ENCODE measurements at places on chromosomes 16 and 17. TPM values are rescaled to one million over a fixed set of nuclear protein-coding genes. Genes with fewer than 3 reads are reported as not detected.

NOD2 gene
- 5.6 TPM for total RNA-seq

CCL13 gene
- total RNA-seq: not detected

COPZ2 gene
- 18.1 TPM for total RNA-seq

TTLL6 gene
- total RNA-seq: 4.0 TPM

TPSG1 gene
- not detected for total RNA-seq

C17orf107 gene
- total RNA-seq: 2.4 TPM

FKBP10 gene
- total RNA-seq: 24.5 TPM

MRM1 gene
- total RNA-seq: 10.2 TPM

- no peak overlapping the region for H3K4me3 ChIP-seq
- peak; percentile 54 for DNase-seq
- no peaks in the 10 kb centered on the region for H3K27me3 ChIP-seq
Observed at GRCh38 chr17:42720996-42721583, 23.8 kb downstream of the EZH1 start.

GRCh38 chr17:48550502-48551213 lies 5.7 kb upstream of the HOXB2 start:
- H3K27me3 ChIP-seq: no peaks in the 10 kb centered on the region
- H3K4me3 ChIP-seq: no peak overlapping the region
- no peak for DNase-seq
- no peak overlapping the region for H3K27ac ChIP-seq

GRCh38 chr16:87330646-87331045 lies 13.5 kb upstream of the C16orf95 start:
- no peaks in the 10 kb centered on the region for H3K27me3 ChIP-seq
- DNase-seq: no peak
- peaks cover 24% of the 10 kb centered on the region for H3K36me3 ChIP-seq
- H3K4me1 ChIP-seq: no peaks in the 10 kb centered on the region
- H3K27ac ChIP-seq: no peak overlapping the region
- H3K4me3 ChIP-seq: no peak overlapping the region

DNA sequence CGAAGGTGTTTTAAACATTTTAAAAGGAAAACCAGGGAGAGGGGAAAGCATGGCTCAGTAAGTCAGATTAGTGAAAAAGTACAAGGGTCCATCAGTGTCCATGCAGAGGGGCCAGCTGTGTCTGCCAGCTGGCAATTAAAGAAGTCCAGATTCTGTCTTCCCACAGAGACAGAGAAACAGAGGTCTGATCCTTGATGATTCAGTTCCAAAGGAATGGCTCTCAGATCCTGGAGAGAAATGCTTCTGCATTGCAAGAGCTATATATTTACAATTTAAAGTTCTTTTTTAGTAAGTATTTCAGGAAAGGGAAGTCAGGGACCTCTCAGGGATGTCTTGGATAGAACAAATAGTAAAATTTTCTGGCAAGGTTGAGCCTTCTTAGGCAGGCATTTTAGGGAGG lies 56.2 kb downstream of the HSD17B2 start:
- no peak overlapping the region for H3K4me3 ChIP-seq
- no peak overlapping the region for H3K27ac ChIP-seq
- H3K27me3 ChIP-seq: no peaks in the 10 kb centered on the region
- no peak for DNase-seq

DNA sequence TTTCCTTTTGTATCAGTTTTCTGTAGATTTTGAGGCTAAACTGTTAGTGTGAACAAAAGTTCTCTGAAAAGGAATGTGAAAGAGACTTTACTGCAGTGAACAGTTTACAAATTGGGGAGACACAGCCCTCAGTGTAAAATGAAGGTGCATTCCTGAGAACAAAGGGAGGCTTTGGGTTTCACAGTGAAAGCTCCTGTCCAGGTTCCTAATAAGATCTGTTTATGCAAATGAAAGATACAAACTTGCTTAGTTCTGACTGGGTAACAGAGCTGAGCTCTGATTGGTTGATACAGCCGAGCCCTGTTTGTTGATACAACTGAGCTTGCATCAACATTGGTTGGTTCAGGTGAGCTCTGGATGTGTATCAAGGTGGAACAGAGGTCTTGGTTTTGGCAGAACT lies 8.3 kb upstream of the CDRT15 start:
- no peak overlapping the region for H3K4me3 ChIP-seq
- H3K36me3 ChIP-seq: no peaks in the 10 kb centered on the region
- no peak overlapping the region for H3K27ac ChIP-seq
- H3K27me3 ChIP-seq: no peaks in the 10 kb centered on the region

- no peaks in the 10 kb centered on the region for H3K27me3 ChIP-seq
- no peak overlapping the region for H3K4me3 ChIP-seq
- H3K4me1 ChIP-seq: no peaks in the 10 kb centered on the region
- no peak for DNase-seq
- peak overlapping the region; percentile 65 for H3K27ac ChIP-seq
Observed at GRCh38 chr16:15608398-15609285, 34.3 kb downstream of the MARF1 start.

DNA sequence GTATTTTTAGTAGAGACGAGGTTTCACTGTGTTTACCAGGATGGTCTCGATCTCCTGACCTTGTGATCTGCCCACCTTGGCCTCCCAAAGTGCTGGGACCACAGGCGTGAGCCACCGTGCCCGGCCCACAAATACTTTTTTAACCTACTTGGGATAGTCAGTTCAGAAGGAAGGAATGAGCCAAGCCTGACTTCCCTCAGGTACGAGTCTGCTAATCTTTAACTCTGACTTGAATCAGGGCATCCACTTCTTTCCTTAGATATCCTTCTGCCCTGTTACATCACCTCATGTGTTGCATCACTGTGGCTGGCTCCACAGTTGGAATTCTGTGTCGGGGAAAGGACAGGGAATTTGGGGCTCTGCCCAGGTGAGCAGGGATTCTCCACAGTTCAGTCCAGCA lies 120.8 kb downstream of the MSI2 start:
- no peak overlapping the region for H3K4me3 ChIP-seq
- no peaks in the 10 kb centered on the region for H3K4me1 ChIP-seq
- no peaks in the 10 kb centered on the region for H3K27me3 ChIP-seq
- no peak overlapping the region for H3K27ac ChIP-seq
